ENCODE measurements at places on chromosomes 6 and 20.
A peak's percentile ranks its signal among the peaks of the same experiment; 100 is the strongest.

GRCh38 chr6:122063076-122063475 lies 336.4 kb upstream of the HSF2 start:
- DNase-seq, result no peak

DNA sequence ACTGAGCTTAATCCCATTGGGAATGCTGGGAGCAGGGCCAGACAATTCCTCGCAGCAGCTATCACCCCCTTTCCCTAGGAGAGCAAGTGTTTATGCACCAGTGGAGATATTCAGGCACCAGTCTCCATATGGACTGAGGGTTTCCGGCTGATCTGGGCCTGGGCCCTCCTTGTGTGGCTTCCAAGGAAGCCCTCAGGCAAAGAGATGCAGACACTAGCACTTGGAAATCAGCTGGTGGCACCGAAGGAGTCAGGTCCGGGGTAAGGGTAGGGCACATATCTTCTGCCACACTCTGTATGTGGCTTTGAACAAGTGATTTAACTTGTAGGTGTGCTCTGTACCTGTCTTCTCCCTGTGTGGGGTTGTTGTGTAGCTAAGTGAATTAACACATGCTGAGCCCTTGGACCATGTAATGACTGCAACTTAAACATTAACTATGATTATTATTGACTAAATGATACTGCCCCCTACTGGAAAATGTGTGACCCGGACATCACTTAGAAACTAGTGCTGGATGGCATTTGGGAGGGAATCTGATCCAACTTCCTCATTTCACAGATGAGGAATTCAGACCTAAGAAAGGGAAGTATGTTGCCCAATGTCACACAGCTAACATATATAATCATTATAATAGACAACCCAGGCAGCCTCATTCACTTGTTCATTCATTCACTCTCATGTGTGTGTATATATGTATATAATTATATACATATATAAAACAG lies 19.3 kb upstream of the WFDC2 start:
- no peak for DNase-seq

DNA sequence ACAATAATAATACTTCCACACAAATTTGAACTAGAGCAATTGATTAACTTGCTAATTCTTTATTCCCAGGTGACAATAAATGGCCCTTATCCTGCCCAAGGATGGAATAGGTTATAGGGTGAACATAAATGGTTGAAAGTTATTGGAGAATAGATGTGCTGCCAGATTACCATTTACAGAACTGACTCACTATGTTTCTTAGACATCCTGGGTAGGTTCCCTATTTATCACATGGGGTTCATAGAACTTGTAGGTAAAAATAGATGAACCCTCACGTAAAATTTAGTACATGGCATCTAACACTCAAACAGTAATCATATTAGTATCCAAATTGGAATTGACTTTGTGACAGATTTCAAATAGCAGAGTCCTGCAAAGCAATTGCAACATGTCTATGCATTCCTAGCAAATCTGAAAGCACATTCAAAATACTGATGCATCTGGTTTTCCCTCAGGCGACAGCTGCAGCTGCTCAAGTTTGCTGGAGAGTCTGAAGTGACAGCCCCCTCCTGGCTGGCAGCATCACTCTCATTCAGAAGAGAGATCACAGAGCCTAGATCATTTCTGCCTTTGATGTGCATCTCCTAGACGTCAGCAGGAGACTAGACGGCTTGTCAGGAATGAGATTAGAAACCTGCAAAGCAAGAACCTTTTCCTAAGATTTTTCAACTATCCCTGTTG lies 80.2 kb upstream of the RNF217 start:
- no peak for DNase-seq

GRCh38 chr20:51750037-51750769 lies 18.0 kb downstream of the ATP9A start:
- no peak for DNase-seq

DNA sequence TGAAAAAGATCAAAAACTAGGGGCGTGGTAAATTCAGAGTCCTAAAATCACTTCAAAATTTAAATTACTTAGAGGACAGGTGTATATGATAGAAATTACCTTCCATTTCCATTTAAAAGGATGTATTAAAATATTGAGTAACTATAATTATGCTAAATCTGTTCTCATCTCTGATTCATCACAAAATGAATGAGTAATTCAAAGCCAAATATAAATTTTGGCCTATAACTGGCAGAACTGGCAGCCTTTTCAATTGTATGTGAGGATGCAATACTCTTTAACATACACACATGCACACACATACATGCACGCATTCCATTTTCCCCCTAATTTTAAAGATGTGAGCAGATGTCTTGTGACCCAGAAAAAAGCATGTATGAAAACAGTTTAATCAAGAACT lies 194.6 kb downstream of the EPM2A start:
- no peak for DNase-seq

DNA sequence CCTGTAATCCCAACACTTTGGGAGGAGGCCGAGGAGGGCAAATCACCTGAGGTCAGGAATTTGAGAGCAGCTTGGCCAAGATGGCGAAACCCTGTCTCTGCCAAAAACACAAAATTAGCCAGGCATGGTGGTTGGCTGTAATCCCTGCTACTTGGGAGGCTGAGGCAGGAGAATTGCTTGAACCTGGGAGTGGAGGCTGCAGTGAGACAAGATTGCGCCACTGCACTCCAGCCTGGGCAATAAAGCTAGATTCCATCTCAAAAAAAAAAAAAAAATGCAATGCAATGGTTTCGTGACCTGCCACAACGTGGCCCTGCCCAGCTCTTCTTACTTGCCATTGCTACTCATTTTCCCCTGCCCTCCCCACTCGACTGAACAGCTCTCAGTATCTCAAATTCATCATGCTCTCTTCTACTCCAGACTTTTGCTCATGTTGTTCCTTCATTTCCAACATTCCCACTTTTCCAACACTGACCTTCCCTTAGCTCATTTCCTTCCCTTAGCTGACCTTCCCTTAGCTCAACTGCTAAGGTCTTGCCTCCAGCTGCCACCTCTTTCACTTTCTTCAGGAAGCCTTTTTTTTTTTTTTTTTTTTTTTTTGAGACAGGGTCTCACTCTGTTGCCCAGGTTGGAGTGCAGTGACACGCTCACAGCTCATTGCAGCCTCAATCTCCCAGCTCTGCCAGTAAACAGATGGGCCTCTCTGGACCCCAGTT lies 2.1 kb upstream of the MTHFD1L start:
- no peak for DNase-seq

GRCh38 chr6:38113825-38114576 lies 294.5 kb downstream of the ZFAND3 start:
- no peak for DNase-seq

GRCh38 chr6:106892186-106892585 lies 82.3 kb downstream of the CD24 start:
- DNase-seq, result no peak

DNA sequence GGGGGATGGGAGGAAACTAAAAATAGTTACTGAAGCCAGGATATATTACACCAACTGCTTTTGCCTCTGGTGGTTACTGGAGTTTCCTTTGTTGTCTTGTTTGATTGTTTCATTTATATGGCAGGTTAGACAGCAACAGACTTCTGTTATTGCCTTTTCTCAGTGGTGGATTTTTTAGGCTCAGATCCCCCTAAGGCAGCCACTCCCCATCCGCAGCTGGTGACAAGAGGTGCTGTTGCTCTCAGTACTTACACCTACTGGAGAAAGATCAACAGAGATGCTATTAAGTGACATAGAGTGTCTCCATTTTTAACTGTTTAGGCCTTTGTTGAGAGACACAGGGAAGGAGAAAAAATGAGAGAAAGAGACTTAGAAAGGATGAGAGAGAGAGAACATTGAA lies 552.1 kb downstream of the PKHD1 start:
- DNase-seq, result no peak

- DNase-seq, result no peak
These were observed 140.0 kb downstream of the TAF4 start for GRCh38 chr20:61925555-61926252.

DNA sequence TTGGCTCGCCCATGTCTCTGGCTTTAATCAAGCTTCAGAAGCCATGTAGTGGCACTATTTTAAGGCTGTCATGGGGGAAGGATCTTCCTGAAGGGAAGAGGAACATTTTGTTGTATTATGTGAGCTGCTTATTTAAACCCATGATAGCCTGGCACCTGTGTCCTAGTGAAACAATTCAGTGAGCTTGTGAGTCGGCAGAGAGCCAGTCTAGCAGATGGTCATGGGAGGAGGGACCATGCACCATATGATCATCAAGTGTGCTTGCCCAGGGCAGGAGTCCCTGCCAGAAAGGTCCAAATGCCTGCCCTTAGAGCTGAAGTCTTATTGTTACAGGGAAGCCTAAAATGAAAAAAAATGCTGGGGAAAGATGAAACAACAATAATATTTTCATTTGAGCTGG lies 132.9 kb downstream of the PRDM13 start:
- DNase-seq, result no peak

GRCh38 chr20:62638679-62639406 lies 3.5 kb upstream of the SLCO4A1 start:
- DNase-seq, result no peak

DNA sequence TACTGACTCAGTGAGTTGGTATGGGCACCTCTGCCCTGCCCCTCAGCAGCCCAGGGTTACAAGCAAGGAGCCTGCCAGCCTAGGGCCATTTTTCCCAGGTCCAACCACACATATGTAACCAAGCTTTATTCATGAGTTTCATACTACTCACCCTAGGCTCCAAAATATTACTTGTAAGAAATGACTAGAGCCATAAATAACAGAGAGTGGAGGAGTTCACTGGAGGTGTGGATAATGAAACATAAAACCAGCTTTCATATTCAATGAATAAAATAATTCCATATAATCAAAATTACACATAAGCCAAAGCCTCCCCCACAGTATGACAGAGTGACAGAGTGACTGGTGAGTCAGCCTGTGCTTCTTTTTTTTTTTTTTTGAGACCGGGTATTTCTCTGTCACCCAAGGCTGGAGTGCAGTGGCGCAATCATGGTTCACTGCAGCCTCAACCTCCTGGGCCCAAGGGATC lies 229.8 kb upstream of the SASH1 start:
- no peak for DNase-seq

- no peak for DNase-seq
These were observed 172.0 kb downstream of the TBC1D7 start for GRCh38 chr6:13156381-13156780.

GRCh38 chr6:15427331-15428070 lies 181.6 kb downstream of the JARID2 start:
- no peak for DNase-seq

- no peak for DNase-seq
These were observed 93.4 kb downstream of the ANKS1A start for GRCh38 chr6:34982424-34982852.

- DNase-seq, result no peak
These were observed 141.1 kb downstream of the PDSS2 start for GRCh38 chr6:107318100-107318736.

- no peak for DNase-seq
These were observed 18.5 kb downstream of the VSTM2L start for GRCh38 chr20:37921341-37921929.

DNA sequence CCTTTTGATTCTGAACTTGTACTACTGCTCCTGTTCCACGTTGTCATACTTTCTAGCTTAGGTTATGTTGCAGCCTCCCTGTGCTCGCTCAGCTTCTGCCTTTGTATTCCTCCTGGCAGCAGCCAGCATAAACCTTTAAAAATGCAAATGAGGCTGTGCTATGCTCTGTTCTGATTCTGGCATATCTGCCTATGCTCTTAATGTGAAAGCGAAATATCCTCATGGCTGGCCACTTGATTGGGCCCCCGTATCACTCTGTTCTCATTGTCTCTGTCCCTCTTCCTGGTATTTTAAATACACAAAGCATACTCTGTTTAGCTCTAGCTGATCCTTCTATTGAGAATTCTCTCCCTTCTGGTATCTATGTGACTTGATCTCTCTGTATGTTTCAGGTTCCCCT lies 139.0 kb downstream of the JARID2 start:
- no peak for DNase-seq

- no peak for DNase-seq
These were observed 207.0 kb downstream of the SYNDIG1 start for GRCh38 chr20:24676353-24676977.

DNA sequence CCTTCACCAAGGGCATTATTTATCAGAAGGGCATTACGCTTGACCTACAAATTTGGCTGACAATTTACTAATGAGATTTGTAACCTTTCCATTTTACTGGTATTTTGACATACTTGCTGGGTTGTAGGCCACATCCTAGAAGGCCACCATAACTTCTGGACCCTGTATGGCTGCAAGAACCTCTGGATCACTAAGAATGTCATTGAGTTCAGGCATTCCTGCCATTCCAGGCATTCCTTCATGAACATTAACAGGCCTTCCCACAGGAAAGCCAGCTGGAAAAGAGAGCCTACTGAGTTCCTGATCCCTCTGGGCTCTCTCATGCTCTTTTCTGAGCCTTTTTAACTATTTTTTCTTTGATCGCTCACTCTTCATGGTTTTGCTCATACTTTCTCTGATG lies 28.4 kb upstream of the SLC35A1 start:
- no peak for DNase-seq

- no peak for DNase-seq
These were observed 12.4 kb downstream of the GRM1 start for GRCh38 chr6:146041282-146041681.

GRCh38 chr6:170017603-170018320 lies 266.3 kb downstream of the ERMARD start:
- DNase-seq, result no peak

DNA sequence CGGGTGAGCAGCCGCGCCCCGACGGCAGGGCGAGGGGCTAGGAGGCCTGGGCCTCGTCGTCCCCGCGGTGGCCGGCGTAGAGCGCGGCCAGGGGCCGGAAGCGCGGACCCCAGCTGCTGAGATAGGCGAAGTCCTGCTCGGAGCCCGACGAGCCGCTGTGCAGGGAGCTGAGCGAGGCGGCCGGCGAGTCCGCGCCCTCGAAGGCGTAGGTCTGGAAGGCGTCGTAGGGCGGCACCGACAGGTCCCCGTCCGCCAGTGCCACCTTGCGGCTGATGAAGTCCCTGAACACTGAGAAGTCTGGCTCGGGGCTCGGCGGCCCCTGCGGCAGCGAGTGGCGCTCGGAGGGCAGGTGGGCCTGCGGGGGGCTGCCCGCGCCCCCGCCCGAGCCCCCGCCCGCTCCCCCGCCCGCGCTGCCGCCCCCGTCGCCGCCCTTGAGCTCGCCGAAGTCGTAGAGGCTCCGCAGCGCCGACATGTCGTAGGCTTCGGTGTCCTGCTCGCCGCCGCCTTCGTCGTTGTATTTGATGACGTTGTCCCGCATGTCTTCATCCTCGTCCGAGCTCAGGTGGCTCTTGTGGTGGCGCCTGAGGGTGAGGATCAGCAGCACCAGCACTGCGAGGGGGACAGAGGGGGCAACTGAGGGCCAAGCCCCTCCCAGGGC lies 56.5 kb downstream of the CD40 start:
- peak; percentile 55 for DNase-seq

- no peak for DNase-seq
These were observed 40.9 kb upstream of the GCM1 start for GRCh38 chr6:53189554-53189953.

DNA sequence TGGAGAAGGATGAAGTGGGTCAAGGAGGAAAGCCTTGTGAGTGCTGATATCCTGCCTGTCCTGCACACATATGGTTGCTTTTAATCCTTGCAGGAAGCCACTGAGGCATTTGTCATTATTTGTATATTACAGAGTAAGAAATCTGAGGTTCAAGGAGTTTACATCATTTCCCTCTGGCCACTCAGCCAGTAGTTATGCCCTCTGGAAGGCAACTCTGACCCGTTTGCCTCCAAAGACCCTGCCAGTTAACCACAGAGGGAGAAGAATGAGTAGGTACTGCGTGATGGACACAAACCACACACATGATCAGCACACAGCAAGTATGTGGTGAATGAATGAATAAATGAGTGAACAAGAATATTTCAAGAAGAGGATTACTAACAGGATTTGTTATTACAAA lies 7.9 kb upstream of the FAM210B start:
- no peak for DNase-seq
